ENCODE measurements at places on chromosomes 3 and 15.

- DNase-seq: no peak
Observed at GRCh38 chr3:186044968-186045367, 63.9 kb downstream of the ETV5 start.

GRCh38 chr15:77144026-77144425, 73.1 kb upstream of the TSPAN3 start:
- no peak for DNase-seq

- no peak for DNase-seq
Observed at GRCh38 chr3:59535791-59536221, 486.0 kb upstream of the CFAP20DC start.

GRCh38 chr3:112372396-112372795, 39.4 kb downstream of the CD200 start:
- no peak for DNase-seq

- DNase-seq: no peak
Observed at GRCh38 chr3:49134471-49135265, 1.8 kb upstream of the LAMB2 start.

DNA sequence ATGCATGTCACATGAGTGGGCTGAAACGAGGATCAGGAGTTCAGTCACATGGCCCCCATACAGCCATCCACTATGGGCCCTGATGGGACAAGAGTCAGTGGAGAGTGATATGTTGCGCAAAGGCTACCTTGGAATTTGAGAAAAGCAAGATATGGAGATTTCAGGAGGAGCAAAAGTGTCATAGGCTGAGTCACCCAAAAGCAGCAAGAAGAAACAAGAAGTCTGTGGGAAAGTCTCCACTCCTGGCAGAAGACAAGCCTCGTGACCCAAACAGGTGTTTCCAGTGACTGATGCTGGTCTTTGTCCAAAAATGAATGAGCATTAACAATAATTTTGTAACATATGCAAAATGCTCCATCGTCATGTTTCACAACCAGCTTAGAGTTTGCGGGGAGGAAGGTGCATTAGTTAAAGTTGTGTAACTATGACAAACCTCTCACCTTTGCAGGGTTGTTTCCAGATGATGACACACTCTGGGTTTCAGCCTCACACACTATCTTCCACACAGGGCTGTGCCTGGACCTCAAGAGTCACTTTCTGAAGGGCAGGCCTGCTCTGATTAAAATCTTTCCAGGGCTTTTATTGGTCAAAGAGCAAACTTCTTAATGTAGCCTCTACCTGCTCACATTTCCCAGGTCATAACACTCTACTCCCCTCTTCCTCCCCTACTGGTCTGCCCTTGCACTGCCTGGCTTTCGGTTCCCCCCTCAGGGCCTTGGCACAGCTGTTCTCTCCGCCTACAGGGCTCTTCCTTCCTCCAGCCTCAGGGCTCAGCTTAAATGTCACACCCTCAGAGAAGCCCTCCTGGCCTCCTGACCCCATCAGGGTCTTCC, 3.9 kb upstream of the DNASE1L3 start:
- DNase-seq: no peak

DNA sequence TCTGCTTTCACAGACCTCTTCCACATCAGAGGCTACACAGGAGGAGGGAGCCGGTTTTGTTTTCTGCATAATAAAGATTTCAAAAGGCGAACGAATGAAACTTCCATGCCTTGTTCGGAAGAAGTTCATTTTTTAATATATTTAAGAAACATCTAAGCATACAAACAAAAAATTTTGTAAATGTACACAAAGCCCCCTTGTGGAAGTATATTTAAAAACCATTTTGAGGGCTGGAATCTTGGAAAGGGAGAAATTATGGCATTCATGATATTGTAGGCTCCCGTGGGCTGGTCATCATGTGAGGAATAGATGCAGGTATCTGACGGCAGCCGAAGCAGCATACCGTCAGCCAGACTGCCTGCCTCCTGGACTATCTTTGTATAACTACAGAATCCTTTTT, 90.4 kb downstream of the MECOM start:
- no peak for DNase-seq

- no peak for DNase-seq
Observed at GRCh38 chr3:58095603-58096138, 87.4 kb downstream of the FLNB start.

DNA sequence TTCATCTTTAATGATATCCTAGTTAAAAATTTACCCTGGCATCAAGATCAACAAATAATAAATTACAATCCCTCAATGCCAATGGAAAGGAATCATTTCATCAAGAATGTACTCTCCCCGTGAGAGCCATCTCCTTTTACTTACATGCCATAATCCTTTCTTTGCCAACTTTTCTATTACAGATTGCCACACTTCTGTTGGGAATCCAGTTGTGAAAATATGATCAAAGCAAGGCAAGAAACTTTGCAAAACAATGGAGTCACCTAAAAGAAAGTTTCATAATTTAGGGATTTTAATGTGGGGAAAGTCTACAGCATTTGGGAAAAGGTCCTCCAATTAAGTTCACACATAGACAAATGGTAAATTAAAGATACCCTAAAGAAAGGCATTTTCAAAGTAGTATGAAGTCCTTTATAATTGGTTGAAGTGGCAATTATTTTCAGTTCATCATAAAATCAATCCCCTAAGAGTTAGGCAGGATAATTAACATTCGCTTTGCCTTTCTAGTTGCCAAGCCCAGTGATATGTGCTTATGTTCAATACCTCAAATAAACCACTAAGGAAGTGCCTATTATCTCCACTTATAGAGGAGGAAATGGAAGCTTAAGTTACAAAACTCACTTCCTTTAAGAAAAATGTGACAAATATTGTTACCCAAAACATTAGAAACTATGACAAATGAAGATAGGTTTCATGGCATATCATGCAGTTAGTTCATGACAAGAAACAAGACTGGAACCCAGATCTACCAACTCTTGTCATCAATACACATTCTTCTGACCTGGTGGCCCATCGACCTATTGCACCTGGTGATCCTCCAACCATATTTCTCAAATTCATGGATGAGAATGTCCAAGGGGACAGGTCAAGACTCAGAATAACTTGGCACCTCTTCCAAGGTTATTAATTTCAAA, 49.1 kb downstream of the TRANK1 start:
- no peak for DNase-seq

DNA sequence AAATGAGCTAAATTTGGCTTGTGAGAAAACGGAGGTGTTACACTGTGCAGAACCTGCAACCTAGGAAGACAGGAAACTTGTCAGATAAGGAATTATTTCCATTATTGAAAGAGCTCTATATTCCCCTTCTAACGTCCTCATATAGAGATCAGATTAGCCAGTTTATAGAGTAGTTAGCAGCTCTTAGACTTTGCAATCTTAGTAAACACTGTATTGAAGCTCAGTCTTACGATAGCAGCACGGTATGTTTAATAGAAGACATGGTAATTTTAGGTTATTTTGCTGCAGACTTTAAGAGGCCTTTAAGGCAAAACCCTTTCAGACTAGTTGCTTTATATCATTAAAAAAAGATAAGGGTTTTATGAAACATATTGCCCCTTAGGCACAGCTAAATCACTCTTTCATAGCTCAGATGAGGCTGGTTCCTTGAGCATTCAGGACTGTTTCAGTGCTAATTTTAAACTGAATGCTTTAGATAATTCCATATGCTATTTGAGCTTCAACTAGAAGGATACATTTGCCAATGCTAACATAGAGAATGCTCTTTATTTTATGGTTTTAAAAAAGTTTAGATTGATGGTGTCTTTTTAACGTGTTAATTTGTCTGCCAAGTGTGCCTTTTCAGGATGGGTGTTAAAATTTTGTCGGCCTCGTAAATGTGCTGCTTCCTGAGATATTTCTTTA, 234.3 kb downstream of the PYDC2 start:
- DNase-seq: no peak

DNA sequence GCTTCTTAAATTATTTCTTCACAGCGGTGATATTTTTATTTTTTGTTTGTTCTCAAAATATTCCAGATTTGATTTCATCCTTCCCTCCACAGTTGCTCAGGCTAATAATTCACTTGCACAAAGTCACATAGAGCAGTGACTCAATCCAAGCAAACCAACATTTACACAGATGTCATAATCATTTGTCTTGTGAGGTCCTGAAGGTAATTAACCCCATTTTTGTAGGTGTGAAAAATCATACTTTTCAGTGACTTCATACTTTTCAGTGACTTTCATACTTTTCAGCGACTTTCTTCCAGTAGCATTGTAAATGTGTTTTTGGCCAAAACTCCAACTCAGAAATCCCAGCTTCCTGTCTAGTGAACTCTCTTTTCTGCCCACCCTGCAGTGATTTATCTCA, 32.1 kb downstream of the CD200 start:
- DNase-seq: no peak

GRCh38 chr3:77313843-77314242, 273.9 kb downstream of the ROBO2 start:
- no peak for DNase-seq

DNA sequence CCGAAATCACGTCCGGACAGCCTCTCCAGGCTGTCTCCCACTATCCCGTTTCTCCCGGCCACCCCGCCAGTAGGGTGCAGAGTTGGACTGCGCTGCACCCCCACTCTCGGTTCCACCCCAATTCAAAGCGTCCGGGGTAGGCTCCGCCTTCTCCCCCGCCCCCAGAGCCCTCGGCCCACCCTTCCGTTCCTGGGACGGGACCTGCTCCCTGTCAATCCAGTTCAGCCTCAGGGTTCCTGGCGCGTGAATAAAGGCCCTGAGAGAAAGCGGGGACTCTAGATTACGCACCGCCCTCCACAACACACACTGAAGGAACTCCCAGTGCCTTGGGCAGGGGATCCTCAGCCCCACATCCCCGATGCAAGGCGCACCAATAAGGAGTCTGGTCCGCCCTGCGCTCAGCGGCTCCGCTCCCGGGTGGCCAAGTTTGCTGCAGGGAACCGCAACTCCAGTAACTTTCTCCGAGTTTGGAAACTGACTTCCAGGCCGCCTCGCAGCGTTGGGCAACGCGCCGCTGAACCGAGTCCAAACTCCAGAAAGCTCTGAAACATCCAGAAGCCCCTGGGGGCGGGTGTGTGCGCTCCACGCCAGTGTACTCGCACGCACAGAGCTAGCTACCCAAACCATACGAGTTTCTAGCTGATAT, 1.9 kb downstream of the ADAMTS9 start:
- peak; percentile 23 for DNase-seq

DNA sequence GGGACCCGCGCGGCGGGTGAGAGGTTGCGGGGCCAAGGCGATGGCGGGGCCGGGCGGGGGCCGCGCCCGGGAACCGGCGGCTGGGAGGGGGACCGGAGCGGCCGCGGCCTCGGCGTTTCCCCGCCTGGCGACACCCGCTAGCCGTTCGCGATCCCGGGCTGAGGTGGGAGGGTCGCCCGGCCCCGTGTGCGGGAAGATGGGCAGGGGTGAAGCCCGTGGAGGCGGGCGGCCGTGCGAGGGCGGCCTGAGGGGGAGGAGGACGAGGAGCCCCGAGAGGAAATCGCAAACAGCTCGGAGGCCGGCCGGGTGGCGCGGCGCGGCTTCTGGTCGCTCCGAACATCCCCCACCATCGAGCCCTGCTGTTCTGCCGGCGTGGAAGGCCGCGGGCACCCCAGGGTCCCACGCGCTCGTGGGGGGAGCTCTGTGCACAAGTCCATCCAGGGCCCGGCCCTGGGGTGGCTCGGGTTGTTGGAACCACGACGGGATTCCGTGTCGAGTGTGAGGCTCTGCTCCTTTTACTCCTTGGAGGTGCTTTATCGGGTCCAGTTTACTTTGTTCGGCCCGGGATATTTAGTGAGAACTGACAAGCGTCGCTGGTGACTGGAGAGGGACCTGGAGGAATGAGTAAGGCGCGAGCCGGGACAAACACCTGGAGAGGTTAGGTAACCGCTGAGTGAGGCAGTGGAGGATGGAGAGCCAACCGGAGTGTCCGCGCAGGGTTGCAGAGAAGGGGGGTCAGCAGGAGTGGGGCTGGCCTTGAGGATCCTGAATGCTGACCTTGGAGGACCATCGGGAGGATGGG, 728 bp downstream of the CRTC3 start:
- DNase-seq: peak; percentile 37

GRCh38 chr15:63599401-63600000, 2.3 kb downstream of the FBXL22 start:
- DNase-seq: no peak

- DNase-seq: no peak
Observed at GRCh38 chr15:27408428-27408827, 437.4 kb downstream of the GABRG3 start.

GRCh38 chr3:160130950-160131349, 94.3 kb upstream of the C3orf80 start:
- DNase-seq: no peak

DNA sequence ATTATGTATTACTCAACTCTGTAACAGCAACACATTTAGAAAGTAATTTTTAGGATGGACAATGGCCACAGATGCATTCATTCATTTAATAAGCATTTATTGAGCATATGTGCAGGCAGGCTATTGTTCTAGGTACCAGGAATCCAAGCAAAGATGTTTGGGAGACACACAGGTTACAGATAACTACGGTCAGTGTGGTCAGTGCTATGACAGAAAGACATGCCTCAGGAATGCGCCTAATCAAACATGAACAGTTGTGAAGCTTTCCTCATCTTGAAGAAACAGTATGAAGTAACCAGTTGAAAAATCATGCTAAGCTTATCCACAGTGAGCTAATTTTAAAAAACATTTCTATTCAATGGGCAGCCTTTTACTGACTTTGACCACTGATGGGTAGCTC, 155.4 kb upstream of the CCDC54 start:
- no peak for DNase-seq

DNA sequence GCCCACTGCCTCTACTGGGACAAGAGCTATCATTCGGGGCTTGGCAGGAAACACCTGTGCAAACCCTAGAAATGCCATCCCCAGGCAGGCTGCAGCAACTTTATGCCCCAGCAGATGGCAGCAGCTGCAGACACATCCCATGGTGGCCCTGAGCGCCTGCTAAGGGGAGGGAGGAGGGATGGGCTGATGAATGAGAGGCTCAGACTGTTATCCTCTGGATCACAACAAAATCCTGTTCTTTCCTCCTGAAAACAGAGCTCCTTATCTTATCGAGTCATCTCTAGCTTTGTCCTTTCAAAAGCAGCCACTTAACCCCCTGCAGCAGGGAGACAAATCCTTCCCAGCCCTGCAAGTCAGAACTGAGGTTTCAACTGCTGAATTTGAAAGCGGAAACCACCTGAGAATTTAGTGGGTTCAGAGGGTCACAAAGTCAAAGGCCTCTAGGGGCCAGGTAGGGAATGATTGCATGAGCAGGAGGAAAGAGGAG, 90.6 kb upstream of the PROK2 start:
- DNase-seq: peak; percentile 34

GRCh38 chr15:85976986-85977385, 102.7 kb upstream of the AGBL1 start:
- DNase-seq: no peak

- DNase-seq: no peak
Observed at GRCh38 chr3:156664831-156665178, 9.6 kb upstream of the TIPARP start.

- DNase-seq: no peak
Observed at GRCh38 chr15:60389261-60390077, 8.3 kb downstream of the ANXA2 start.

DNA sequence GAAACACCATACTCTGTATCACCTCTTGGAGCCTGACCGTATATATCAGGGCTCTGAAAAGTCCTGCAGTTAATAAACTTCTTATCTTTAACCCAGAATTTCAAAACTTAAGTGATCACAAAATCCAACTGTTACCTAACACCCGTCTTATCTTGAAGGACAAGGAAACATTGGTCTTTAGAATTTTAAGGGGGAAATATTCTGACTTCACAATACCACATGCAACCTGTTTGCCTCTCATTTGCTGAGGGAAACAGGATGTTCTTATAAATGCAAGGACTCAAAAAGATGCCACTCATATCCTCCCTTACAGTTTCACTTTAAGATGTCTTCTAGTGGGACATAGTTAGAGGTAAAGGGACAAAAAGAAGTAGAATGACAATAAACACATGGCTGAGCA, 67.9 kb downstream of the CRTC3 start:
- no peak for DNase-seq
